ENCODE measurements at places on chromosomes 7 and 10.

GRCh38 chr10:19041171-19041570 is 7.4 kb upstream of the MALRD1 start:
- no peak for DNase-seq

- DNase-seq = no peak
These were observed 23.1 kb downstream of the SKIDA1 start for GRCh38 chr10:21502348-21502740.

DNA sequence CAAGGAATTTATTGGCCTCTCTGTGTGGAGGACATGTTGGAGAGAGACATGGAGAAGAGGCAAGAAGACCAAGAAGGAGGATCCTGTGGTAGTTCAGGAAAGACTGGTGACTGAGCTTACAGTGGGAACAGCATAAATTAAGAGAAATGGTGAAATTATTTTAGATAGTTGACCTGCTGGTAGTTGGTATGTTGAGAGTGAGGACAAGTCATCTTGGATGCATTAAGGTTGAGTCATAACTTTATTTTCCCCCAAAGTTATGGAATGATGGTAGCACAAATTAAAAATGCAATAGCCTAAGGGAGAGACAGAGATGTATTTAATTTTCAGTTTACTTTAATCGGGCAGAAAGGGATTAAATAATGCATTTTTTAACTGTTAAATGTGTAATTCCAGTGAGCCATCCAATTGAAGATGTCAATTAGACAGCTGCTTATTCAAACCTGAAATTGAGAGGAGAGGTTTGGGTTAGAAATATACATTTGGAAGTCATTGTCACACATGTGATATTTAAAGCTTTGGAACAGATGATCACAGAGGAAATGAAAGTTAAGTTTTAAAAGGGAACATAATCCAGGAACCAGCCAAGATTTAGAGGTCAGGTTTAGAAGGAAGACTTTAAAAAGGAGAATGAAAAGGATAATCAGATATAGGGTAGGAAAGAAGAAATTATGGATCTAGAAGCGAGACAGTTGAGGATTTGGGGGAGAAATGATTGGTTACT is 80.6 kb downstream of the DGKB start:
- no peak for DNase-seq

DNA sequence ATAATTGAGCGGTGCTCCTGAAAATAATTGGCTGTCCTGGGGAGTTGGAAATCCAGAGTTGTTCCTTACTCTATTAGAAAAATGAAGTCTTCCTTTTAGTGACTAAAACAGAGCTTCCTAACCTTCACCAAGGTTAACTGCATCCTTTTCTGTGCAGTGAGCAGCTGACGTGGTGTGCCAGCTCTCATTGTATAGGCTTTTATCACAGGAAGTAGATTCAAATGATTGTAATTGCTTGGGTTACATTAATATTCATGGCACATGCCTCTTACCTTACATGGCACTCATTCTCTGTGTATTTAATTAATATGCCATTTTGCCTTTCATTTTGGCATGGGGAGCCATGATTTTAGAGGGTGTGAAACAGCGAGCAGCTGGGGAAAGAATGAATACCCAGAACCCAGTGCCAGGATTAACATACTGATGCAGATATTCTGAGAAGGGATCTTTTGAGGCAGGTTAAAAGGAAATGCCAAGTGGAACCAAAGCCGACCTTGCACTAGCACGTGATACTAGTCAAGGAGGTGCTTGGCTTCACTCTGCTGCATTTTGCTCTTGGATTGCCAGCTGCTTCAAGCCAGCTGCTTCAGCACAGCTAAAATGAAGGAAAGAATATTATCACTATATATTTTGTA is 115.3 kb downstream of the ST7 start:
- DNase-seq = no peak

GRCh38 chr7:96034940-96035727 is 262.8 kb downstream of the DYNC1I1 start:
- DNase-seq = no peak

All from suprapubic skin (tissue), 4 donors.